GM04503 (cell line): ENCODE measurements at places on chromosomes 7 and 10.
A peak's percentile ranks its signal among the peaks of the same experiment; 100 is the strongest.

DNA sequence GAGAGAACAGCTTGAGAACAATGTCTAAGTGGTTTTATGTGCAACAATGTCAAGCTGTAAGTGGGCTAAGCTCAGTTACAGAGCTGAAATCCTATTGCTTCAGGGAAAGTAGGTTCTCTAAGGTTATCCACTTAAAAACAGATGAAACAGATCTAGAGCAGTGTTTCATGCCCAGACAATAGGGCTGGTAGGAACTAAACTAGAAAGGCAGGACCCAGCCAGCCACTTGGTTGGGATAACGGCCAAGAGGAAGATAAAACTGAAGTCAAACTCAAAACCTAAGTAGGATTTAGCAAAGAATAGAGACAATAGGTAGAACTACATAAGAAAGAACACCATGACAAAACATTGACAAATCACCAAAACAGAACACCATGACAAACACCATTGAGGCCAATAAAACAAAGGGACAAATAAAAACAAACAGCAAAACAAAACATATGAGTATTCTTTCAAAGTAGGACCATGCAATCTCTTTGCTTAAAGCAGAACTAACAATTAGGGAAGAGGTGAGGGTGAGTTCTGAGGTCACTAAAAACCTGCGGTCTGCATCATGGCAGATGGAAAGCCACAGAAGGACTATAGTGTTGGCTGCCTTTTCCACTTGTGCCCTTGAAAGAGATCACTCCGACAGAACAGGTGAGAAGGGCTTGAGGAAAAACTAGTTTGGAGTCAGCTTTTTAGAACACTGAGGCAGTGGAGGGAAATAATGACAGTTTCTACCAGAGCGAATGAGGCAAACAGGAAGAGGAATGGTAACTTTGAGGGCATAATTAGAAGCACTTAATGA is 81.0 kb downstream of the HGF start:
- no peak for DNase-seq

GRCh38 chr10:14571866-14572507 is 202.7 kb downstream of the FAM107B start:
- no peak for DNase-seq

DNA sequence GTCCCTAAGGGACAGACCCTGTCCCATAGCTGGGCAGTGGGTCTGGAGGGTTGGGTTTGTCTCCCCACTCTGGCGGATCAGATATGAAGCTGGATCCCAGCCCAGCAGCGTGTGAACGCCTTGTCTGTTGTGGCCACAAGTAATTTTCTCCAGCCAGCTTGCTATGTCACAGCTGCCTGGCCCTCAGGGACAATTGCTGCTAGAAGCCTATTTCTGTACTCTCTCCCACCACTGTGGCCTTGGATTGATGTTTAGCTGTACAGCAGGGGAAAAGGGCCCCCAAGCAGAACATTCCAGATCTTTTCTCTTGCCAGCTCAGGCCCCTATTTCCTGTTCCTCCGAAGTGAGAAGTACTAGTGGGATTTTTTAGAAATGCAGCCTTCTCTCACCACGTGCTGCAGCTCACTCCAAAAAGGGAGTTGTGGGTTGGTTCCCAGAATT is 53.5 kb upstream of the WAC start:
- DNase-seq = no peak

- DNase-seq = no peak
Measured at GRCh38 chr7:121352323-121352722, 23.5 kb downstream of the WNT16 start.

GRCh38 chr7:38385682-38386081 is 112.2 kb upstream of the TARP start:
- no peak for DNase-seq

- DNase-seq = no peak
Measured at GRCh38 chr7:90749774-90750173, 153.7 kb downstream of the CDK14 start.

DNA sequence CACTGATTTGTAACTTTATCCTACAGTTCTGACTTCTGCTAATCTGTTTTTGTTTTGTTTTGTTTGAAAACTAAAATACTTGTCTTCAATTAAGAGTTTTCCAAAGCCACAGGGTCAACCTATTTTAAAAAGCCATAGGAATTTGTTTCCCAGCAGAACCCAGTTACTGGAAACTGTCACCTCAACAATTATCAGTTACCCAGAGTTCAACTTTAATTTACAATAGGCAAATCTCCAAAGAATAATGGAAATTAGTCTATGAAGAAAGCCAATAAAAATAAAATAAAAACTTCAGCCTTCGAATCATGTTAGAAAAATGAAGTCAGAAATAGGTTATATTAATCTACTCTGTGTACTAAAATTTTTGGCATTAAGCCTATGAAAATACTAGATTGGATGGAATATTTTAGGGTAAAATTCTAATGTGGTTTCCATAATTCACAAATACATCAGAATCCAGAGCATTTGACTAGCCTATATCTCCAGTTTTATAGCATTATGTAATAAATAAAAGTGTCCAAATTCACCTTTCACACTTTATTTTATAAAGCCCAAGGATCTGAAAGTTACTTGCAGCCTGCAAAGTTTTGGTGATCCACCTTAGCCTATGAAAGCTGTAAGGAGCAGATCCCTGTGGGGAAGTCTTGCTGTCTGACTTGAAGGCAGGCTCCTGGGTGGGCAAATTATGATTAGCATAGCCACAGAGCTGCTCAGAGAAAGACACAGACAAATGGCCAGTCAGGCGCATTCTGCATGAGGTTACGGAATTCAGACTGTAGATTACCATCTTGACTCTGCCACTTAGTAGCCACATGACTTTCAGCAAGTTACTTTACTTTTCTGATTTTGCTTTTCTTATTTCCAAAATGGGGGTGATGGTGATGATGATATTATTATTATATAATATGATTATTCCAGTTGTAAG is 250.0 kb upstream of the HGF start:
- no peak for DNase-seq

- no peak for DNase-seq
Measured at GRCh38 chr7:94813917-94814316, 93.5 kb upstream of the PPP1R9A start.

DNA sequence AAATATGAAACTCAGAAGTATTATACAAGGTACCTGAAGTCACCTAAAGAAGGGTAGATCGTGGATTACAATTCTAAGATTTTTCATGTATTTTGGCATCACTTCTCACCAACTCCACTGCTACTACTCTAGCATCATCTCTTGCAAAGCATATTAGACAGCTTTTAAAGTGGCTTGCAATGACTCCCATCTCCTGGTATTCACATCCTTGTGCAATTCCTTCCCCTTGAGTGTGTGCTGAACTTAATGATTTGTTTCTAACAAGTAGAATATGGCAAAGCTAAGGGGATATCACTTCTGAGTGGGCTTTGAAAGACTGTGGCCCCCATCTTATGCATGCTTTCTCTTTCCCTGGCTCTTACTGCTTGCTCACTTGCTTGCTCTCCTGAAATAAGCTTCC is 280.2 kb downstream of the SNX13 start:
- DNase-seq = peak; percentile 68

DNA sequence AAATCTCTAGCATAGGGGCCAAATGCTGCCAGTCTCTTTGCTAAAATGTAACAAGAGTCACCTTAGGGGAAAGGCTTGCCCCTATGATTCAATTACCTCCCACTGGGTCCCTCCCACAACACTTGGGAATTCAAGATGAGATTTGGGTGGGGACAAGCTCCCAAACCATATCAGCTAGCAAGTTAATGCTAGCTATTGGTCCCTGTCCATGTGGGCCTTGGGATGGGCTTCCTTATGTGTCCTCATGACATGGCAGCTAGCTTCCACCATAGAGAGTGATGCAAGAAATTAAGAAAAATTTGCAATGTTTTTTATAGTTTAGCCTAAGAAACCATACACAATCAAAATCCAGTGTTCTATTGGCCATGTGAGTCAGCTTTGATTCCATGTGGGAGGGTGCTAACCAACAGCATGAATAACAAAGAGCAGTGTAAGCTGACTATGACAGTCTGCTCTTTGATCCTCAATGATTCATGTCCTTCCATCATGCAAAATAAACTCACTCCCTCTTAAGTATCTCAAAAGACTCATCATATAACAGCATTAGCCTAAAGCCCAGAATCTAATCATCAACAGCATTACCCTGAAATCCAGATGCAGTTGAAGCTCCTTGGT is 21.7 kb upstream of the ZNF365 start:
- no peak for DNase-seq

DNA sequence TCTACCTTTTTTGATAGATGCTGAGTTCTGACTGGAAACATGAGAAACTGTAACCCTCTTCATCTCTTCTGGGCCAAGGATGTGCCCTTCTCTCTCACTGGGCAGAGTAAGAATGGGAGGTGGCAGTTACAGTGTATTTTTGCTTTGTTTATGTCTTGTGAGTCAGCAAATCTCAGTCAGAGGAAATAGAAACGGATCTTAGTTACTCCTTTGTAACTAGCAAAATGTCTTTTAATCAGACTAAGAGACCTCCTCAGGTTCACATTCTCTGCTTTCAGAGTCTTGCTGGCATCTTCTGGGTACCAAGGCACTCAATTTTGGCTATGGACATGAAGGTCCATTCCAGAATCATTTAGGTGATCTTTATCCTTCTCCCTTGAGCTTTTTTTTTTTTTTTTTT is 70.9 kb downstream of the HHEX start:
- peak; percentile 25 for DNase-seq

- DNase-seq = no peak
Measured at GRCh38 chr7:91251877-91252276, 12.4 kb upstream of the FZD1 start.

DNA sequence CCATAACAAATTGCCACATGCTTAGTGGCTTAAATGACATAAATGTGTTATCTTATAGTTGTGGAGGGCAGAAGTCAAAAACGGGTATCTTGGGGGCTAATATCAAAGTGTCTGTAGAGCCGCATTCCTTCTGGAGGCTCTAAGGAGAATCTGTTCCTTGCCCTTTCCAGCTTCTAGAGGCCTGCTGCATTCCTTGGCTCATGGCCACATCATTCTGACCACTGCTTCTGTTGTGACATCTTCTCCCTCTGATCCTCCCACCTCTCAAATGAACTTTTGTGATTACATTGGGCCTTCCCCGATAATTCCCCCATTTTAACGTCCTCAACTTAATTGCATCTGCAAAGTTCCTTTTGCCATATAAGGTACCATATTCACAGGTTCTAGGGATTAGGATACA is 76.1 kb downstream of the CYP26A1 start:
- DNase-seq = no peak
